ELR (cell line): ENCODE measurements at places on chromosomes 3 and 15.

DNA sequence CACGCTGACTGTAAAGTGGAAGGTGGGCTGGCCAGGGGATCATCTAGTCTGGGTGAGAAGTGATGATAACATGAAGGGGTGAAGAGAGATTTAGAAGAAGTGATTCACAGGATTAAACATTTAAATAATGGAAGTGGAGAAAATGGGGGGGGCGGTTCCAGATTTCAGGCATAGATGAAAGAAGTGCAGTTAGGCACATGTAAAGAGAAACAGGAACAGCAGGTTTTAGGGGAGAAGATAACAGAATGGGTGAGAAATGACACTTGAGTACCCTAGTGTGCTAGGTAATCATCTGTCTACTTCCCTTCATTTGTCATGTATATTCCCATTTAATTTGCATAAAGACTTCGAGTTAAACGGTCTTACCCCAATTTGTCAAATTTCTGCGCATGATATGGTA lies 15.3 kb downstream of the B3GNT5 start:
- no peak for DNase-seq

DNA sequence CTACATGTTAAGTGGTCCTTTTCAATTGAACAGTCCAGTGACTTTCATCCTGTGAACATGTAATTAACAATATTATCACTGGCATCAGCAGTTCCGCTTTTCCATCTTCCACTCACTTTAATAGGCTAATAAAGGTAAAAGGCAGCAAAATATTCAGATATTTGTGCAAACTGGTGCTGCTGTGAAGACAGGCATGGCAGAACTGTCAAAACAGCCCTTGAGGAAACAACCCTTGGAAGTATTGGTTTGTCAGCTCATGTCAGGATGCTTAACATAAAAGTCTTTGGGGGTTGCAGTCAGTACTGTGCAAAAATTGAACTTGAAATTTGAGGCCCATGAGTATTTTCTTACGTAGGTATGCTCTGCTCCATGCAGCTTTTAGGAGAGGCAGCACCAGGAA lies 72.0 kb upstream of the CMTM7 start:
- DNase-seq, result no peak

DNA sequence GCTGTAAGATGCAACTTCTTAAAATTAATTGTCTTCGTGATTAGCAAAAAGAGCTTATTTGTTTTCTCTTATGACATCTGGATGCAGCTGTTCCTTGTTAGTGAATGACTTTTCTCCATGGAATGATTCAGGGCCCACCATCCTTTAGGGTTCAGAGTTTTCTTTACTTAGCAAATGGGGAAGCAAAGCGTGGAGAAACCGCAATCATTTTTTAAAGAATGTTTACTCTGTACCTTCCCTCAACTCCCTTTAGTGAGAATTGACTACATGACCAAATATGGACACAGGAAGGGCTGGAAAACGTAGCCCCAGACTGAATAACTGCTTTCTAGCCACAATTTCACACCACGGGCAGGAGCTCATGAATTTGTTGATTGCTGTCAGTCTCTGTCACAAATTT lies 130.1 kb downstream of the EDEM1 start:
- DNase-seq, result no peak

DNA sequence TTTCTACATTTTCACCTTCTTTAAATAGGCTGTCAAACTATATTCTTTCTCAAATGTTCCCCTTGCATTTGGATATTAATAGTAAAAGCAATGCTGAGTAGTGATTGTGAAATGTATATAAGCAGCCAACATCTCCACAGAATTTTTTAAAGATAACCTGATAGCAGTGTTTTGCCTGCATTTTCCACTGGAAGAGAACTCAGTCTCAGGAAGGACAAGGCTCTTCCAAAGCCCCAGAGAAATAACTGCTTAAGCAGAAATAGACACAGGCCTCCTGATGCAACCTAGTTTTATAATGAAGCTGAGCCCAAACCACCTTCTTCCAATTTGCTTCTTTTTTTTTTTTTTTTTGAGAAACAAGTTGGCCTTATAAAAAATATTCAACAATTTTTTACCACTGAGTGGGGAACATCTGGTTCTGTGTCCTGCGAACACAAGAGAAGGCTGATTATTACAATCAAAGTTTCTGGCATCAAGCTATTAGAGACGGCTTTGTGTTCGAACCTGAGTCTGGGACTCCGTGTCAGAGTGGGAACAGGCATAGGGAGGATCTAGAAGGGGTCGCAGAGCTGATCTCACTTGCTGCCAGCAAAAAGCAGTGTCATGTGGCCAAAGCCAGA lies 332.5 kb upstream of the TBL1XR1 start:
- DNase-seq, result no peak

GRCh38 chr15:92914768-92915221 lies 14.7 kb downstream of the CHD2 start:
- DNase-seq, result no peak

DNA sequence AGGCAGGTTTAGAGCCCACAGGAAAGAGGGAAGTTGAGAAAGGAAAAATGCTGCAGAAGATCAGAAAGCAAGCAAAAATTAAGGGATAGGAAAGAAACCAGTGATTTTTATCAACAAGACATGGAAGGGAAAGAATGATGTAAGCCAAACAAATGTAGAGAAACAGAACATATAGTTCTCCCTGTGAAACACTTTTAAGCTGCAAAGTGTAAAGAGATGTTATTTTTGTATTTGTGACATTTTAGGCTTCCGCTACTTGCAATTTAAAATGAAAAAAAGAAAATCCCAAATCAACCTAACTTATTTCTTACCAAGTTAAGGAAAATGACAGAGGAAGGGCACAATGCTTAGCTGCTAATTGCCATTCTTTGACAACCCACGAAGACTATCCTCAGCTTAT lies 111.6 kb downstream of the PDCD6IP start:
- DNase-seq, result no peak

DNA sequence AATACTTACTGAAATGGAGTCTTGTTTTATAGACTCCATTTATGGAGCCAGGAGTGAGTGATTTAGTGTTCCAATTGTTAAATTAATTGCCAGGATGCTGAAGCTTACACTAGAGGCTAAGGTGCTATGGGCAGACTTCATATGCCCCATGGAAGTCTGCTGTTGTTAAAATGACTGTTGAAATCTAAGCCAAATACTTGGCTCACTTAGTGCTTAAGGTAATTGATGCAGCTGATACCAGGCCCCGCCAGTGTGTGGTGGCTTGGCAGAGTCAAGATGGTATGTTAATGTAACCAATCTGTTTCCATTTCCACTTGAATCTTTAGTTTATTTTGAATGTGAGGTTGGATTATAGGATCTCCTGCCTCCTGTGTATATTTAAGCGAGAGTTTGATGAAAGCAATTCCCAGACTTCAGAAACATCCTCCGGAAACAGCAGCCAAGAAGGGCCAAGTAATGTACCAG lies 187.1 kb downstream of the ITPR1 start:
- DNase-seq, result no peak

DNA sequence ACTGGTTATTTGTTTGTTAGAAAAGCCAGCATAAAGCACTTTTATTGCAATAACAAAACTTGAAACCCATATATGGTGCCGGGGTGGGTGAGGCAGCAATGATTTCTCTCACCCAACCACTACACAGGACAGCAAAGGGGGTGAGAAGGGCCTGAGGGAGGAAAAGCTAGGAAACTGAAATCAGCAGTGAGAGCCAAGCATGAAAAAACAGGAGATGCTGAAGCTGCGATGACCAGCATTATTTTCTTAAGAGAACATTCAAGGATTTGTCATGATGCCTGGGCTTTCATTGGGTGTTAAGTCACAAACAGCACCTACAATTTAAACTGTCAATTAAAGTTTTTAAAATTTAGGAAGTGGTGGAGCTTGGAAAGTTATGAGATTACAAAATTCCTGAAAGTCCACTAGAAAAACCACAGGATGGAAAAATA lies 11.9 kb upstream of the TM4SF4 start:
- peak; percentile 49 for DNase-seq

DNA sequence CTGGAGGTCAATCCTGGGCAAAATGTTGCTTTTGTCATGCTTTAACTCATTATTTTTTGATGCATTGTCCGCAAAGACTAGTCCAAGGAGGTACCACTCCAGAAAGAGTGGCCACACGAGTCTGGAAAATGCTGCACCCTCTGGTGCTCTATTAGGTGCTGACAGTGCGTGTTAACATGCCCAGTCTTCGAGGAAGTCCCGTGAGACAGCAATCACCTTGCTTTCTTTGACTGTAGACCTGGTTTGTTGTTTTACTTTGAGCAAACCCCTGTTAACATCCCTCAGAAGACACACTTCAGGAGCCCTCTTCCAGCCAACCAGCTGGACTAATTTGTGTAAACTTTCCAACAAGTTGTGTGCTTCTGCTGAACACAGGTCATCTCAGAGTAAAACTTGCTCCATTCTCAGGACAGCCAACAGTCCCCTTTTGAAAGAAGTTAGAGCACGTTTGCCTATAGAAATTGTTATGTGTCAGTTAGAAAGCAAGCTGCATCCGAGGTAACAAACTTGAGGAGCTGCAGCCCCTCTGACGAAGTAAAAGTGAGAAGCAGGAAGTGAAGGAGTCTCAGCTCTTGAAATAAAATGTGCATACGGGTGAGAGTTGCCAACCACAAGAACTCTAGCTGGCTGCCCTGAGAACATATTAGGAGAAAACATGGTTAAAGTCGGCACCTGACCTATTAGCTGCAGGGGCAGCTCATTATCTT lies 205.0 kb downstream of the LPP start:
- no peak for DNase-seq

DNA sequence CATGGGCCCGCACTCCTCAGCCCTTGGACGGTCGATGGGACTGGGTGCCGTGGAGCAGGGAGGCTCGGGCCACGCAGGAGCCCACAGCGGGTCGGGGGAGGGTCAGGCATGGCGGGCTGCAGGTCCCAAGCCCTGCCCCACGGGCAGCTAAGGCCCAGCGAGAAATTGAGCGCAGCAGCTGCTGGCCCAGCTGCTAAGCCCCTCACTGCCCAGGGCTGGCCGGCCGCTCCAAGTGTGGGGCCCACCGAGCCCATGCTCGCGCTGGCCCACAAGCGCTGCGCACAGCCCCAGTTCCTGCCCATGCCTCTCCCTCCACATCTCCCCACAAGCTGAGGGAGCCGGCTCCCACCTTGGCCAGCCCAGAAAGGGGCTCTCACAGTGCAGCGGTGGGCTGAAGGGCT lies 259.4 kb downstream of the VGLL3 start:
- DNase-seq, result no peak

DNA sequence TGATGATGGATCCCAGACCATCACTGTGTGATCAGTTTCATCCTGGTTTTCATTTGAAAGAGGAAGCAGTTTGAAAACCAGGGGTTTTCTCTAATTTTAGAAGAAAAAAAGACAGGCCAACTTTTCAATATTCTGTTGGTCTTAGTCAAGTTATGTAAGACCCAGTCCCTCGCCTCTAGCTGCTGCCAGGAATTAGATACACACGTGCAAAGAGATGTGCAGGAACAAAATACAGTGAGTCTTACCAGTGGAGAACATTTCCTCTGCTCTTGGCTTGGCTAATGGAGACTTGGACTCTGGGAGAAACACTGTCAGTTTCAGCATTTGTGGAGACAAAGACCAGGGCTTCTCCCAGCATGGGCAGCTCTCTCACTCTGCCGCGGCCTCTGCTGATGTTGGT lies 214.9 kb upstream of the C2CD4B start:
- DNase-seq, result no peak

GRCh38 chr3:160667452-160667851 lies 9.5 kb upstream of the ARL14 start:
- DNase-seq, result peak; percentile 96

GRCh38 chr15:72902245-72902918 lies 118.8 kb upstream of the ADPGK start:
- DNase-seq, result peak; percentile 20
